NCI-H526 treated with DMSO at 0.1 percent for 48 hours (cell line): ENCODE measurements at places on chromosomes 7 and 10.

DNA sequence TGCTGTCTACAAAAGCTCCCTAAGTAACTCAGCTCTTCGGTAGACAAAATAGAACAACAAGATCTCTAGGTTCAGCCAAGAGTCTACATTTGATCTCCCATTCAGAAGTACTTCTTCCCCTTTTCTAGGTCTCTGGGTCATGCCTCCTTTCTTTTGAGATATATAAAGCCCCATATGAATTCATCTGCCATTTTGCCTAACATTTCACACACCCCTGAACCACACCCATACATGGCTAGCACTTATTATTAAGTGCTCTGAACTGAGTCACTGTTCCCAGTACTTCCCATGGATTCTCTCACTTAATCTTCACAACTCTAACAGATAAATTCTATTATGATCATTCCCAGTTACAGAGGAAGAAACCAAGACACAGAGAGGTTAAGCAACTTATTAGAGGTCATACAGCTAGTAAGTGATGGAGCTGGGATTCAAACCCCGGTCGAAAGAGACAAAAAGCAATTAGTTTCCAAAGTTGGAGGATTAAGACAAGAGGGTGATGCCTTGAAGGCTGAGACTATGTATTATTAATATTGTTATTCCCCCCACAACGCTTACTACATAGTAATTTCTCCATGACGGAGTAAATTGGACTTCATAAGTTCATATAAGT is 17.3 kb downstream of the MYOF start:
- DNase-seq = no peak

- no peak for DNase-seq
Observed at GRCh38 chr10:87767253-87767652, 50.8 kb downstream of the ATAD1 start.

- DNase-seq = peak; percentile 60
Observed at GRCh38 chr10:133307776-133308420, 774 bp downstream of the TUBGCP2 start.

GRCh38 chr10:124652701-124653100 is 91.5 kb downstream of the FAM53B start:
- no peak for DNase-seq

DNA sequence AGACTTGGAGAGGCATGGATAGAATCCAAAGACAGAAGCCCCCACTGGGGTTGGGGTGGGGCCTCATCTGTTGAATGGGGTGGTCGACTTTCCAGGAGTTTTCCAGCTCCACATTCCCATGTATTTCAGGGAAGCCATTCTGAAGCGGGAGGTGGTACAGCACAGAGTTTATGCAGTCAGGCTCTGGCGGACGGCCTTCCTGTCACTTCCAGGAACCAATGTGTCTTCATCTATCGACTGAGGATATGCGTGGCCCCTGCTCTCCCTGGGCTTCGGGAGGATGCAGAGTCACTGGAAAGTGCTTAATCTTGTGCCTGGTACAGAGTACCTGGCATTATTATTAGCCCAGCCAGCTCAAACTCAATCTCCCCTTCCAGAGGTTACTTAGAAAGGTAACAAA is 26.3 kb downstream of the DOCK1 start:
- DNase-seq = no peak

DNA sequence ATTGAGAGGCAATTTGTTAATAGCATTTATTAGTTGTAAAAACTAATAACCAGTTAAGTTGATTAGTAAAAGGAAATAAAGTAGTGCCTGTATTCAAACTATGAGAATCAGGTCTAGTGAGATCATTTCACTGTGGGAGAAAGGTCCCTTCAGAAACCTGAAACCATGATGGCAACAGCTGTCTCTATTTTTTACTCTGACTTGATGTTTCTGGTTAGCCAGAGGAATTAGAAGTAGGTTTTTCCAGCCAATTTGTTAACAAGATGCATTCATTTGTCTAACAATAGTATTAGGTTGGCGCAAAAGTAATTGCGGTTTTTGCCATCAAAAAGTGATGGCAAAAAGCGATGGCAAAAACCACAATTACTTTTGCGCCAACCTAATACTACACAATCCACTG is 272.2 kb upstream of the YAE1 start:
- no peak for DNase-seq

GRCh38 chr7:146479040-146479439 is 362.4 kb downstream of the CNTNAP2 start:
- DNase-seq = no peak

GRCh38 chr10:80767963-80768362 is 230.3 kb downstream of the SH2D4B start:
- DNase-seq = no peak

- DNase-seq = no peak
Observed at GRCh38 chr7:30562498-30562897, 32.2 kb upstream of the GARS1 start.

DNA sequence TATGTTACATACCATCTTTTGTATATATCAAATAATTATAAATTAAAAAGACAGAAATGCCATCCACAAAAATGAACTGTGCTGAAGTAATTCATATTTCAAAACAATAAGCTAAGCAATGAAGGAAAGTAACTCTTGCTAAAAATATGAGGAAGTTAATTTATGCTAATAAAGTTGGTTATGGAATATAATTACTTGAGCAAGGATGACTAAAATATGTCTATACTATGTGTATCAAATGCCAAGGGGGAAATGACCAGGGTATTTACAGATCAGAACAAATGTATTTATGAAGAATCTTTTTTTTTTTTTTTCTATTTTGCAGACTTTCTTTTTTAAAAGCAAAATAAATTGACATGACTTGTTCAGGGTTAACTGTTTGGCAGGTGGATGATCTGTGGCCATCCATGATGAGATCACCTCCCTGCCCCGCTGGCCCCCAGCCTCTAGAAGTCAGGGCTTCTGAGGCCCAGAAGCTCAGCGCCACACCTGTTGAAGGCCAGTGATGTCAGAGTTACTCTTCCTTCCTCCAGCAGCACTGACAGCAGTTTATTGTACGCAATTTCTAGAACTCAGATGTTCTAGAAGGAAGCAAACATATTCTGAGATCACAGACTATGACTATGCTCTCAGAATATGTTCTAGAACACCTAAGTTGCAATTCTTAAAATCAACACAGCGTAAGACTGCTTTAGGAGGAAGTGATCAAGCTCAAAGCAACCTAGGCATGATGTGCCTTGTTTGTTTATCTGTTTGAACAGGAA is 196.1 kb upstream of the KLF14 start:
- DNase-seq = no peak

DNA sequence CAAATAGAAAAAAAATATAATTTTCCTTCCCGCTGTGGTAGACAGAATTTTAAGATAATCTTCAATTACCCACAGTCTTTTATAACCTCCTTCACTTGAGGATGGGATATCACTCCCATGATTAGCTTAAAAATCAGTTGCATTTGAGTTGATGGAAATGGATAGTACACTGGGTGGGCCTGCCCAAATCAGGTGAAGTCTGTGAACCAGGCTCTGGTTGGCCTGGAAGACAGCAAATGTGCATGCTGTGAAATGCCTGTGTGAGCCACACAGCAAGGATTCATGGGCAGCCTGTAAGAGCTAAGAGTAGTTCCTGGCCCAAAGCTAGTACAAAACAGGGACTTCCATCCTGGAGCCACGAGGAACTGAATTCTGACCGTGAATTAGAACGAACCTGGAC is 548.0 kb downstream of the CALN1 start:
- no peak for DNase-seq

DNA sequence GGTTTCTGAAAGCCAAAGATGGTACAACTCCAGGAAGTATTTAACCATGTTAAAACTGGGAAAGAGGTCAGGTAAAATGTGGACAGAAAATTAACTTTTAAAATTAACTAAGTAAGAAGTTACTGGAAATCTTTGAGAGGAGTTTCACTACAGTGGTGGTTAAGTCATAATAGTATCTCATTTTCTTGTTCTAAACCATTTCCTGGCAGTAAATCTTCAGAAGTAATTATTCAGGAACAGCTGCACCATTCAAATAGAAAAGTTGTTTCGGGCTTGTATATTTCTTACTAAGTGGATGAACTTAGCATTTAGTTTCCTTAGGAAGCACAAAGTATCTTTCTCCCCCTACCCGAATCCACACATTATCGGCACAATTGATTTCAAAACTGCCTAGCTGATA is 27.1 kb downstream of the COPG2 start:
- no peak for DNase-seq

- DNase-seq = peak; percentile 63
Observed at GRCh38 chr7:96823274-96823673, 113.6 kb upstream of the SEM1 start.

DNA sequence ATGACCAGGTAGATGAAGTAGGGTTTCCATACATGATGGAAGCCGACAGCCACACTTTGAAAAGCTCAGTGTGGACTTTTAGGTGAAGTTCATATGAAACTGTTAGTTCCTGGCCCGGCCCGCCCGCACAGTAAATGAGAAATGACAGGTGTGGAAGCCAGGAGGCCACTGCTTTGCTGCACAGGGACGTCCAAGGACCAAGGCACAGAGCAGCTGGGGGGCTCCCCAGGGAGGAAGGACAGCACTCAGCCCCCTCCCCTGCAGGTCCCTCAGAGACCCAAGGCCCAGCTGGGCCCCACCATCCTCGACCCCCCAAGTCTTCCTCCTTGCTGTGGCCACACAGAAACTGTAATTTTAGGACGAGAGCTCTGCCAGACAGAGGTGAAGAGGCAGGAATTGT is 219.2 kb downstream of the PTPRN2 start:
- no peak for DNase-seq

- DNase-seq = no peak
Observed at GRCh38 chr10:125811251-125811650, 11.8 kb downstream of the UROS start.

GRCh38 chr10:32149252-32149955 is 93.2 kb upstream of the KIF5B start:
- no peak for DNase-seq

GRCh38 chr7:17871815-17872533 is 68.3 kb downstream of the SNX13 start:
- DNase-seq = no peak

- DNase-seq = no peak
Observed at GRCh38 chr7:137774793-137775201, 72.0 kb downstream of the DGKI start.

GRCh38 chr10:96124230-96125141 is 5.6 kb upstream of the ZNF518A start:
- DNase-seq = no peak

DNA sequence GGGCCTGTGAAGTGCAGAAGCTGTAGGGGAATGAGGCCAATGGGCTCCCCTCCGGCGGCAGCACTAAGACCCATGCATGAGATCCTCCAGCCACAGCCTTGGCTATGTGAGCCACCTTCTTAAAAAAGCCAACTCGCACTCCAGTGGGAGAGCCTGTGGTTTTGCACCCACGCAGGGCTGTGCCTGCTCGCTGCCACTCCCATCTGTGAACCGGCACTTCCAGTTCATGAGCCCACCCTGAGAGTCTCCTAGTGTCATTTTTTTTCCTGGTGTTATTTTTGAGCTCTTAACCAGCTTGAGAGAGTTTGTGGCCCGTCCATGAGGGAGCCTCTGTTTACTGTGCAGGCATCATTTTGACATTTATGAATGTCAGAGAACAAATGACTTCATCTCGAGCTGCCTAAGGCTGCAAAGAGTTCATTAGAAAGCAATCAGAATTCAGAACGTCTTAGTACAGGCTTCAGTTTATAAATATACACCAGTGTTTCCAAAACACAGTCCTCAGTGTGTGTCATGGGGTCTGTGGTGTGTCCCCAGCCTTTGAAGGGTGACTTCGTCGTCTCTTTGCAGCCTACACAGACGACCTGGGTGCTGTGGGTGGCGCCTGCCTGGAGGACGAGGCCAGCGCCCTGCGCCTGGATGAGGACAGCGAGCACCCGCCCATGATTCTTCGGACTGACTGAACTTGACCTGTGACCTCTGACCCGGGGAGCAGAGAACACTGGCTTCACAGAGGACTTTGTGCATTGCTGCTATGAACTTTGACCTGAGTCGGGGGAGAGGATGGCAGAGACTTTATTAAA is 40.4 kb downstream of the WIPI2 start:
- DNase-seq = no peak

DNA sequence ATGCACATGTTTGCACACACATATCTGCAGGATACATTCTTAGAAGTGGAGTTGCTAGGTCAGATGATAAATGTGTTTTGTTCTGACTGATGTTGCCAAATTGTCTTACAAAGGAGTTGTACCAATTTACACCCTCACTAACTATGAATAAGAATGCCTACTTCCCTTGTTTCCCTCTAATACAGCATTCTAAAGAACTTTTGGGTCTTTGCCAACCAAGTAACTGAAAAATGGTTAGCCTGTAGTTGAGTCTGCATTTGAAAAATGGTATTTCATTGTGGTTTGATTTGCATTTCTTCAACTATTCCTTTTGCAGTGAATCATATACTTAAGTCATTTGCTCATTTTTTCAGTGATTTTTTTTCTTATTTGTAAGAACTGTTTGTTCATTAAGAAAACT is 48.4 kb downstream of the TMEM26 start:
- no peak for DNase-seq

DNA sequence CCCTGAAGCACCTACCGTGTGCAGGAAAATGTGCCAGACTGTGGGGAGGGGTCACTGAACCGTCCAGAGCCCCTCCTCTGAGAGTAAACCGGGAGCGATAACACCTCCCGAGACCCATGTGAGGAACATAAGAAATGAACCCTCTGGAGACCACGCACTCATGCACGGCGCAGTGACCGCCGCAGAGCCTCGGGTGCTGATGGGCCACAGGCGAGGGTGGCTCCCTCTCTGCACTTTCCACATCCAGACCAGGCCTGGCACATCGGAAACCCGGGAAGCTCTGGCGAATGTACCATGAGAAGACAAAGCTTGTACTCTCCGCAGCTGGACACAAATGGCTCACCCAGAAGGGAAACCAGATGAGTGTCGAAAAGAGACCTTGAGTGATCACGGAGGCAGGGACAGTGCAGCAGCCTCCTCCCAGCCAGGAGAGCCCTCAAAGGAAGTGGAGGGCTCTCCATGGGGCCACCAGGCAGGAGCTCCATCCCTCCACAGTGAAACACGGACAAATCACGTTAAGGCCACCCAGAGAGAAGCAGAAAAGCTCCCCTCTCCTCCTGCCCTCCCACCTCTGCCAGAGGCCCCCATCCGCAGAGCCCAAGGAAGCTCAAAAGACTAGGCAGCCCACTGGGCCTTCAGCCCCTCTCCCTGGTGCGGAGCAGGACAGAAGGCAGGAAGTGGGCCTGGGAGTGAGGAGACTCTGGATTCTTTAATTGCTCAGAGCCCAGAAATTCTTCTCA is 178.1 kb upstream of the PPP2R2D start:
- DNase-seq = no peak

DNA sequence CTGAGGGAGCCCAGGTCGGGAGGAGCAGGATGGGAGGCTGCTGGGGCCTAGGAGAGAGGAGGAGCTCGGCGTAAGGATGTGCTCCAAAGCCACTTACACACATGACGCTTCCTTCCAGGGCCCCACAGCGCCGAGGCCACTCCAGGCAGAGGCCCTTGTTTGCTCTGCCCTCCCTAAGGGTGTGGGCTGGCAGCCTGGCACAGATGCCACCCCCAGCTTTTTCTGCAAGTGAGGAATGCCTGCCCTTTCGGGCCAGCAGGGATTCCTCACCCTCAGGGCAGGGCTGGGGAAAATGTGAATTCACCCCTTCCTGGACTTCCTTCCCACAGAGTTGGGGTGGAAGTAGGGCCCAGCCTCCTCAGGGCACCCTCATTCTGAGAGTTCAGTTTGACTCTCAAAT is 5.6 kb upstream of the AQP1 start:
- no peak for DNase-seq
